ENCODE measurements at places on chromosomes 1 and 21. TPM values are rescaled to one million over a fixed set of nuclear protein-coding genes. Genes with fewer than 3 reads are reported as not detected.

DNA sequence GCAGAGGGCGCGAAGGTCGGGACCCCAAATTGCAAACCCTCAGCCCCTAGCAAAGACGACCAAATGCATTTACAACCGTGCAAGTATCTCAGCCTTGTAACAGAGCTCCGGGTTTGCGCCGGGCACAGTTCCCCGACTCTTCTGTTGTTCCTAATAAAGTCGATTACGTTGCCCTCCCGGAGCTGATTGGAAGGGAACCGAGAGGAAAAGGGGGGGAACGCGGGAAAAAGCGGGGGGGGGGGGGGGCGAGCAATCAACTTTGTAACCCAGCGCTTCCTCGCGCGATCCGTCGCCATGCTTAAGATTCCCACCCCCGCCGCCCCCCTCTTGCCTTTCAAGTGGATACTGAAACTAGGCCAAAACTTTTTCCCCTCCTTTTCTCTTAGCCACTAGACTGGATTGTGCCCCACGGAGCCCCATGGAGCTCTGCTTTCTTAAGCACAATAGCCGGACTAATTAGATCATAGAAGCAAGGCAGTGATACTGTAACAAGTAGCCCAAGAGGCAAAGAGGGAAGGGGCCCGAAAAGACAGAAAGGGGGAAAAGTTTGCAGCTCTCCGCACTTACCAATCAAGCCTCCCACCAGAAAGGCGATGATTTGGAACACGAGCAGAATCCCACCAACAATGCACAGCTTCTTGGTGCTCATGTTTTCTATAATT lies 565 bp downstream of the WLS start:
- DNase-seq: peak; percentile 46

The ESPN gene
- 172 TPM for total RNA-seq

- DNase-seq: no peak
These were observed 35.7 kb downstream of the PTGFR start for GRCh38 chr1:78526496-78526895.

The FCRL2 gene
- not detected for total RNA-seq

GRCh38 chr21:43864313-43864961 lies 586 bp upstream of the AGPAT3 start:
- DNase-seq: peak; percentile 75

DNA sequence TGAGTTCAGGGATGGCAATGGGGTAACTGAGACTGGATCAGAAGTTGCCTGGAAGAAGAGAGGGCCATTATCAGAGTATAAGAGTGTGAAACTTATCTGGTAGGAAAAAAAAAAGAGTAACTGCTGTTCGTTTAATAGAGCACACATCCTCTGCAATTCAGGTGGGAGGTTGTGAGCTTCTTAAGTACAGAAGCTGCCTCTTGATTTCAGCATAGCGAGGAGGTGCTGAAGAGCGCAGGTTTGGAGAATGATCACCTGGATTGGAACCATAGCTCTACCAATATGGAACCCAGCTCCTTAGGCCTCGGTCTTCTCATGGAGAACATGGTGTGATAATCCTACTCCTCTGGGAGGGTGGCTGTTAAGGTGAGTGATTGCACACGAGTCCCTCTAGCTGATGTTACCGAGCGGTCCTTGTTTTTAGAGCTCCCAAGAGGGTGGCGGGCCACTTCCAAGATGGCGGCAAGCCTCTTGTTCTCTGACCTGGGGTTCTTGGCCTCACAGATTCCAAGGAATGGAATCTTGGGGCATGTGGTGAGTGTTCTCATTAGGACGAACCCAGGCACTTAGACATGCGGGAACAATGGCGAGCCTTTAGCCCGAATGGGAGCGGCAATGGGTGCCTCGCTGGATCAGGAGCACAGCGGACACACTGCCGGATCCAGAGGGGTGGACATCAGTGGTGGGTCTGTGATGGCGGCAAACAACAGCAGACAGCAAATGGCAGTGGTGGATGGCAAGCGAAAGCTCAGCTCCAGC lies 3.3 kb upstream of the MX1 start:
- DNase-seq: no peak

The FALEC gene
- 0.35 TPM for total RNA-seq

The RGS13 gene
- not detected for total RNA-seq

The BRDT gene
- total RNA-seq: not detected

The S100A8 gene
- 23.7 TPM for total RNA-seq

DNA sequence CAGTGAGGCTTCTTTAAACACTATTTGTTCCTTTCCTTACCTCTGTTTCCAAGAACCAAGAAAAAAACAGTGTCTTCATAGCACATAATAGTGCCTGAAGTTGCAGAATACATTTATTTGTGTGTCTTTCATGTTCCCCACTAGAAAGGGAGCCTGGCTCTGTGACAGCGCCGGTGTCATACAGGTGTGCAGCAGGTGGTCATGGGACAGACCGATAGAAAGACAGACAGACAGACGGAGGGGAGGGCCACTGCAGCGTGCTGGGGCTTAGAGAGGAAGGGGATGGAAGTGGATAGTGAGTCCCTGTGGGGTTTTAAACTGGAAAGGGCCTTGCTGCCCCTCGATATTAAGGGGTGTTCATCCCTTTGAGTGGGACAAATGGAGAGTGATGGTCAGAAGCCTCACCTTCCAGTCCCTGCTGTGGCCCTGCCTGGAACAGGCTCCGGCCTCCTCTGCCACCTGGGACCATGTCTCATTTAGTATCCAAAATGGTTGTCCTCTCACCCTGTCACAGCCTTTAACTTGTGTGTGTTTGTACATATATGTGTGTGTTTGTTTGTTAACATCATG lies 152.9 kb downstream of the PGBD5 start:
- no peak for DNase-seq

DNA sequence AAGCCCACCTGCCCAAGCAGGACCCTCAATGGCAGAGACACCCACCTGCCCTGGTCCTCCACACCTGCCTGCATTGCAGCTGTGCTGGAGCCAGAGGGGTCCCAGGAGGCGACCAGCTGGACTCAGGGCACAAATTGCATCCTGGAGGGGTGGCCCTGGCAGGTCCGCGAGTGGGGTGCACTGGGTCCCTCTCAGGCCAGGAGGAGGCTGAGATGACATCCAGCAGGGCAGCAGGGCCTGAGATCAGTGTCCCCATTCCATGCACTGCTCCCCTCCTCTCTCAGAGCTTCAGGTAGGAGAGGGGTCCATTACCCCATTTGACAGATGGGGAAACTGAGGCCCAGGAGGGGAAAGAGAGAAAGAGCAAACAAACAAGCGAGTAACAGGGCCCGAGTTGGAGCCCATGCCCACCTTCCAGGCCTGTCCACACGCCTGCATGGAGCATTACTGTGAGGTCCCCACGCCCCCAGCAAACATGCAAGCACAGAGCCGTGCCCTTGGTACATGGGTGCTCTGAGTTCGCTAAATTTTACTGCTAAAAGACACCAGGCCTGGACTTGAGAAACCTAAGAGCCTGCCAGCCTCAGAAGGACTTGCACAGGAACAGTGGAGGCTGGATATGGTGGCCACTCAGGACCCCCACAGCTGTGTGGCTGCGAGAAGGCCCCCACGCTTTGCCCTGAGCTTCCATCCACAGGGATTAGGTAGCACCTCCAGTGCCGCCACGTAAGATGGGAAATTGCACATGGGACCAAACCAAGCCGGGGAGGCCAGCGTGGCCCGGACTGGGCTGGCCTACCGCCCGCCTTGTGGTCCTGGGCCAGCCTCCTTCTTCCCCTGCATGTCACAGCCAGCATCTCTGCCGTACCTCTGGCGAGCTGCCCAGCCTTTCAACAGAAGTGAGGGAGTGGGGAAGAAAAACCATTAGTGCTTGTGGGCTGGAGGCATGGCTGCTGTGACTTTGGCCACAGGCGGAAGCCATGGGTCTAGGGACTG lies 7.4 kb downstream of the WNT3A start:
- DNase-seq: peak; percentile 44

GRCh38 chr1:211198111-211198510 lies 61.1 kb upstream of the RCOR3 start:
- DNase-seq: no peak

- no peak for DNase-seq
These were observed 7.3 kb upstream of the APCS start for GRCh38 chr1:159580340-159580739.

- DNase-seq: no peak
These were observed 39.5 kb downstream of the IRF2BP2 start for GRCh38 chr1:234570329-234571120.

DNA sequence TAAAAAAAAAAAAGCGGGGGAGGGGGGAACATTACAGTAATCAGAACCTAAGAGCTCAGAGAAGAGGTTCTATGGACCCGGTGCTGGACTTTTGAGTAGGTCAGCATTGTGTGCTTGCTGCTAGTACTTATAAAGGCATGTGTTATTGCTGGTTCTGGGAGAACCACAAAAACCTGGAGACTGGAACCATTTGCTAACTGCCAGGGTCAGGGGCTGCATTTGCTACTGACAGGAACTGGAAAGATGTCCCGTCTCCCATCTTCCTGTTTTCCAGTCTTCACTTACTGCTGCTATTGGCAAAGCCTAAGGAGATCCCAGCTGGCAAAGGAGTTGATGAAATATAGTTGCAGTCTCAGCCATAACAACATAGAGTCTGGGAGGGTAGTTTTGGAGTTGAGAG lies 4.3 kb downstream of the RNF2 start:
- DNase-seq: no peak

- no peak for DNase-seq
These were observed 10.8 kb upstream of the ANGPTL7 start for GRCh38 chr1:11178021-11179015.

- no peak for DNase-seq
These were observed 109.8 kb downstream of the MAST2 start for GRCh38 chr1:45913183-45913683.

The ZBED6 gene
- 17.0 TPM for total RNA-seq

The SPATA17 gene
- total RNA-seq: 0.20 TPM

The ZSCAN20 gene
- total RNA-seq: 1.3 TPM

The PODN gene
- 3.0 TPM for total RNA-seq

GRCh38 chr1:42420911-42421585 lies 34.8 kb downstream of the ZMYND12 start:
- no peak for DNase-seq

- no peak for DNase-seq
These were observed 36.4 kb downstream of the RXRG start for GRCh38 chr1:165408518-165408917.

GRCh38 chr1:31429583-31429982 lies 16.6 kb downstream of the SERINC2 start:
- DNase-seq: no peak

The ADCY10 gene
- total RNA-seq: 5.5 TPM

The PLA2G2F gene
- not detected for total RNA-seq

DNA sequence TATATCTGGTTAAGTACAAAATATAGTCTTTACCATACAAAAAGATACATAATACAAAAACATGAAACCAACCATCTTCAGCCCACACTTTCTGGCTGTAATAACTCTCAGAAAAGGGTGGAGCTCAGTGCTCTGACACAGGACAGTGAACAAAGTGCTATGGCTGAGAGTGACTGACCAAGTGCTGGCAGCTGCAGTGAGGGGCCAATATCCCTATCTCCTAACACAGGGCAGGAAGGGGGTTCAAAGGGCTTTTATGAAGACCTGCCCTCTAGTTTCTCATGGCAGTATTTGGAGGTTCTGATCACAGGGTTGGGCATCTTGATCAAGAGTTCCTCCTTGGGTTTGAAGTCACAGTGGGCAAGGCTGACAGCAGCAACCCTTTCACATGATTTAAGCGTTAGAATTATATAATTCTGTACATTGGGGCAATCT lies 3.9 kb downstream of the TXNIP start:
- peak; percentile 31 for DNase-seq

DNA sequence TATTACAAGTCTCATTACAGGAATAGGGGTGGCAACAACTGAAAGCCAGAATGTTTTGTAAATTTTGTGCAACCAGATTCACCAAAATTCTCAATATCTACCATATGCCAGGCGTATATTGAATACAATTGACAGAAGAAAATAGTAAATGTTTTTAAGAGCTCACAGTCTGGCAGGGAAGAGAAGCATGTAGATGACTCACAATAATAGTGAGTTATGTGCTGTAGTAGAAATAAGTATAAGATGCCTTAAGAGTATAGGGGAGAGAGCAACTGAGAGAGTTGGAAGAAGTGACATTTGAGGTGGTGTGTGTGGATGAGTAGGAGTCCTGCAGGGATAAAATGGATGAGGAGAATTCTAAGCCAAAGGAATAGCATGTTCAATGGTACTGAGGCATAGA lies 170.5 kb upstream of the FGGY start:
- DNase-seq: no peak

The CD1E gene
- total RNA-seq: not detected

Data from left lobe of liver (tissue), 2 donors.